ENCODE measurements at places on chromosomes 7 and 10.
A peak's percentile ranks its signal among the peaks of the same experiment; 100 is the strongest.

GRCh38 chr7:30755384-30756154 lies 3.6 kb downstream of the INMT start:
- DNase-seq: no peak

- DNase-seq: no peak
Observed at GRCh38 chr10:90205340-90205739, 503.9 kb downstream of the KIF20B start.

GRCh38 chr7:157593541-157593940 lies 256.7 kb downstream of the DNAJB6 start:
- no peak for DNase-seq

- DNase-seq: no peak
Observed at GRCh38 chr10:73955719-73956118, 42.2 kb upstream of the VCL start.

GRCh38 chr7:35258868-35259522 lies 5.1 kb upstream of the TBX20 start:
- DNase-seq: no peak

- no peak for DNase-seq
Observed at GRCh38 chr10:14648946-14649345, 125.8 kb downstream of the FAM107B start.

DNA sequence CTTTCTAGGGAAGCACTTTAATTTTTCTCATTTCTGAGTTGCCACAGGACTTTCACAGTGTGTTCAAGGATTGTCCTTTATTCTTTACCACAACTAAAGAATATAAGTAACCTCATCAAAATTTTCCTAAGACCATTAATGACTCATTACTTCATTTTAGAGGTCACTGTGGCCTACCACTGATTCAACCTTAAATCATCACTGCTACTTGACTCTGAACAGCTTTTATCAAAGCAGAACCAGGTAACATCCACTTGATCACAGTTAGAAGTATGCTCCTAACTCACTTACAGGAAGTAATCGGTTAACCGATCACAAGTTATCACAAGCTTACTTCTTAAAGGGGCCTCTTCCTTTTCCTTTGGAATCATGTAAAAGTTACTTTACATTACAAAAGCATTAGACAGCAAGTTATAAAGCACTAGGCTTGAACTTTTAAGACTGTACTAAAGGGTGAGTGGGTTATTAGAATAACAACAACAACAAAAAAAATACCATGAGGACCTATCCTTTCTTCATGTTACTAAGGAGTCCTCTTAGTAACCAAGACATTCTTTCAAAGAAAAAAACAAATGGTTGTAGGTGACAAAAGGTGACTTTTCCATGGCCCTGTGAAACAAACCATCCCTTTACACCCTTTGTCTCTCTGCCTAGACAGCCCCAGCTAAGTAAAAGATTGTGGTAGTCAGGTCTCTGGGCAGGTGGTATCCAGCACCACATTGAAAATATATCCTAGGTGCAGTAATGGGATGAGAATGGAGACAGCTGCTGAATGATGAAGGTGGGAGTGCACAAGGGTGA lies 40.0 kb upstream of the PDK4 start:
- DNase-seq: no peak

DNA sequence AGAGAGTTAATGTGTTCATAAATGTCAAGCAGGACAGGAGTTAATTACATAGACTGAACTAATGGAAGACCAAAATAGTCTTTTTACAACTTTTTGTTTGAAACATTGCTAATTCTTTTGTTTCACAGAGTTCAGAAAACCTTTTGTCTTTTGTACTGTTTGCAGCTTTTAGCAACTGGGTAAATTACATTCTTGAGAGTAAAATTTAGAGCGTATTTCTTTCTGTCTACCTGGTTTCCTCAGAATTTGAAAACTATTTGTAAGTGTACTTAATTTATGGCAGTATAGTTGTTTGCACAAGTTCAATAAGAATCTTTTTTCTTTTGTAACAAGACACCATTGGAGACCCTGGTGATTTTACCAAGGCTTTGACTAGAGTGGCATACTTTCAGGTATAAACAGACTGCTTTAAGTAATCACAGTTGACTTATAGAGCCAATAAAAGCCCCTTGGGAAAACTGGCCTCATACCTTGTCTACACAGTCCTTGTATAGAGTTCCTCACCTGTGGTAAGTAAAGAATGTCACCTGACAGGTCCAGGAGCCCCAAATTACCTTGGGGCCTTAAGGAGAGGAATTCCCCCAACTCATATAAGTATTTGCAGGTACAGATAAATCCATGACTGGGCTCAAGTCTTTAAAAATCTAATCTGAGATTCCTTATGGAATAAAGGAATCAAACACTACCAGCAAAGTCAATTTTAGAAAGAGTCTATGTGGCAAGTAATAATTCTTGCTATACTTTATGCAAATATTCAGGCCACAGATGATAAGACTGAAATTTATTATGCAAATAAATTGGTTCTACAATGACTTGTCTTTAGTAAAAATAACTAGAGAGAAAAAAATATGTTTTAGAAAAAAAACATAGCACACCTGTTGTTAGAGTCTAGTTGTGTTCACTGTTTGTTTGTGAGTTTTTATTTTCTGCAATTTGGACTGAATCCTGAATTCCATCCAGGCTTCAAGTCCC lies 23.6 kb upstream of the CREB3L2 start:
- no peak for DNase-seq

GRCh38 chr10:15461353-15462108 lies 90.4 kb upstream of the FAM171A1 start:
- no peak for DNase-seq

DNA sequence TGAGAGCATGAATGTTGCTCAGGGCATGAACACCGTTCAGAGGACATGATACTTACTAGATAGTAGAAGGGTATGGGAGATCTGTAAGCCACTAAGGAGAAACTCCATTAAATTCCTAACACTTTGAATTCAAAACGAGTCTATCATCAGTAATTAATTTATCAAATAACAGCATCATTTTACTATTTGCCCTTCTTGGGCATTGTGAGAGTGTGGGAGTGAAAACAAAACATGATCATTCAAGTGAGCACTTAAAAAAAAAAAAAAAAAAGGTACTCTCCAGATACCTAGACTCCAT lies 20.5 kb upstream of the ASB15 start:
- no peak for DNase-seq

DNA sequence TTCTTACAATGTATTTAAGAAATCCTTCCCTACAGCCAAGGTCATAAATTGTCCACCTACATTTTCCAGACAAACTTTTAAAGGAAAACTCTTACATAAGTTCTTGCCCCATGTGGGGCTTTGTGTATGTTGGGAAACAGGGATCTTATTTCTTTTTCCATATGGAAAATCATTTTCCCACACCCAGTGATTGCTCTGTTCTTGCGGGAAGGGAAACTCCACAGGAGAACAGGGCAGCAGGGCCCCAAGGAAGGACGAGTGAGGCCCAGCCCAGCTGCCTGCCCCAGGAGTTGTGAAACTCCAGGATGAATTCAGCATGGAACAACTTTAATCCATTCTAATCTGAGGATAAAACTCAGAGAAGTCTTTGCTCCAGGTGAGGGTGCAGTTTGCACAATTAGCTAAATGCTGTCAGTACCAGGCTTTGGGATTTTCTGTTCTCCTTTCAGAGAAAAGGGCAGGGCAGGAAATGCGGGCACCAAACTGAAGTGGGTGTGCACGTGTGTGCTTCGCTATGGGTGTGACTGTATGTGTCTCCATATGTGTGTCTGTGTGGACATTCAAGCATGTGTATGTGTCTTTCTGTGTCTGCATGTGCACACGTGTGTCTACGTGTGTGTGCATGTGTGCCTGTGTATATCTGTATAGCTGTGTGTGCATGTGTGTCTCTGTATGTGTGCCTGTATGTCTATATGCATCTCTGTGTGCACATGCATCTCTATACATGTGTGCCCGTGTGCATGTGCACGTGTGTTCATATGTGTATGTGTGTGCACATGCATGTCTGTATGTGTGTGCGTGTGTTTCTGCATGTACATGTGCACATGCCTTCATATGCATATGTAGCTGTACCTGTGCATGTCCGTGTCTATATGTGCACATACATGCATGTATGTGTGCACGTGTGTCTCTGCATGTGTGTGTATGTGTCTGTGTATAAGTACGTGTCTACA lies 102.0 kb upstream of the FAM20C start:
- DNase-seq: no peak

GRCh38 chr10:103700436-103700715 lies 155.0 kb downstream of the SH3PXD2A start:
- no peak for DNase-seq

- peak; percentile 99 for DNase-seq
Observed at GRCh38 chr7:139359366-139360209, at the start of gene LUC7L2. Gene LUC7L2 (plus strand): TSS chr7:139359894. CDS start chr7:139360262, 368 bp downstream.

DNA sequence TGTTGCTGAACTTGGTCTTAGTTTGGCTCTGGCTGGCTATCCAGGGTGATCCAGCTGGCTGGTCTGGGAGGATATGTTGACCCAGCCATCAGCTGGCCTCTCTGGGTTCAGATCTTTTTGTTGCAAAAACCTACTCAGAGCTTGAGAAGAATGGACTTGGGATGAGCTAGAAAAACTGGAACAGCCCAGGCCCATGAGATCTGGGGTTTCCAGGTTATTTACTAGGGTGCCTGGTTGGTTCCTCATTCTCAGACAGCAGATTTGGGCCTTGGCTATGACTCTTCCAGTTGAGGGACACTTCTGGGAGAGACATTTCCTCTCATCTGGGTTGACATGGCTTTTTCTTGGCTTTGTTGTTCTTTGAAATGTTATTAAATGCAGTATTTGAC lies 116.6 kb downstream of the ADCY1 start:
- no peak for DNase-seq

GRCh38 chr10:124644771-124645415 lies 99.3 kb downstream of the FAM53B start:
- DNase-seq: no peak

DNA sequence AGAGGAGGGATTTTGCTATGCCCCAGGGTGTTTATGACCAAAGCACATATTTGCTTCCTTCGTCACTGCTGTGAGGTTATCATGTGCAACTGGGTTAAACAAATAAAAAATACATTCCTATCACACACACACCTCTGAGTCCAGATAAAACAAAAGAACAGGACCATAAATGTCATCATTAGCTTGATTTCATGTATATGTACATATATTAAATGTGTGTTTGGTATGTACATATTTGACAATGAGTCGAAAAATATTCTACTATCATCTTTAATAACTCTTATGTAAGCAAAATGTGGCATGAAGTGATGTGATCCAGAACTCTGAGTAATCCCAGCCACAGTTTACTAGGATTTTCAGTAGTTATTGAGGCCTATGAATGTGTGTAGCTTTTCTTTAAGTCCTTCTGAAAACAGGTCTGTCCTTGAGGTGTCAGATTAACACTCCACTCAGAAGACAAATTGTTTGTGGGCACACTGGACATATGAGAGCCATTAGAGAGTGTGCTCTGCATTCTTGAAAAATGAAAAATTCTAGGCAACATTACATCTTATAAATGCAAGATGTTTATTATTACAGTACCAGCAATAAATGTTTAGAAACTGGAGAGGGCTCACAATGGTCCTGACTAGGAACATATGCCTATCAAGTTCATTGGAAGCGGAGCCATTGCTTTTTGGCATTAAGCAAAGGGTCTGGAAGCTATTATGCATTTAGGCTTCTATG lies 335.1 kb upstream of the SEMA3A start:
- no peak for DNase-seq

GRCh38 chr7:157713591-157713990 lies 376.8 kb downstream of the DNAJB6 start:
- no peak for DNase-seq

DNA sequence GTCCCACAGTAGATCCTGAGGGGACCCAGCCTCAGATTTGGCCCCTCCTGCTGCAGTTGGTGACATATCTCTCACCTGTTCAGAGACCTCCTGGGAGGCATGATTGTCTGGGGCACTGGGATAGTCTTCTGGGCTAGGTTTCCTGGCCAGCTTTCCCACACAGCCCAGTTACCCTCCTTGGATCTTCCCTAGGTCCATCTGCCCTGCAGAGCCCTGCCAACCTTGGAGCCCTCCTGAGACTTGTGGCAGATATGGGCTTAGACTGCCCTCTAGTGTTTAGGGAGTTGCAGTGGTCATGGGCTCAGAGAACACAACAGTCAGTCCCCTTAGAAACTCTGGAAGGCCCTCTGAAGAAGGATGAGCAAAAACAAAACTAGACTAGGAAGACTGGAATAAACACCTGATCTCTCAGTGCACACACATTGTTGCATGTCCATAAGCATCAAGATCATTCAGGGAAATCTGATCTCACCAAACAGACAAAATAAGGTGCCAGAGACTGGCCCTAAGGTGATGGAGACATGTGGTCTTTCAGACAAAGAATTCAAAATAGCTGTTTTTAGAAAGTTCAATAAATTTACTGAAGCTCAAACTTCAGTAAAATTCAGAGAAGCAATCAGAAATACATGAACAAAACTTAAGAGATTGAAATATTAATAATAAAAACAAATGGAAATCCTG lies 324.6 kb downstream of the ATRNL1 start:
- no peak for DNase-seq

DNA sequence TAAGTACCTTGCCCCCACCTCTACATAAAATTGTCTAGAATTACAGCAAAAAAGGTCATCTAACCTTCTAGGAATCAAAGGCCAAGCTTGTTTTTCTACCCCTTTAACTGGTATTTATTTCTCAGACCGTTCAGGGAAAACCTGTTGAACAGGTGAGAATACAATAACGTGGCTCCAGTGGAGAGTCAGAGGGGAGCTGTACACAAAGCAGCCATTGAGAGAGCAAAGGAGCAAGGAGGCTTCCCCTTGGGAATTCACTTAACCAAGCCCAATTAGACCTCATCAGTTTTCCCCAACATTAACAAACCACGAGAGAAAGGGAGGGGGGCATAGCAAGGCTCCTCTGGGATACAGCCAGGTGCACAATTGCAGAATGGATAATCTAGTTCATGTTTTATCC lies 101.9 kb downstream of the ELMO1 start:
- DNase-seq: no peak

- no peak for DNase-seq
Observed at GRCh38 chr10:13890233-13891127, 303.7 kb downstream of the PRPF18 start.

DNA sequence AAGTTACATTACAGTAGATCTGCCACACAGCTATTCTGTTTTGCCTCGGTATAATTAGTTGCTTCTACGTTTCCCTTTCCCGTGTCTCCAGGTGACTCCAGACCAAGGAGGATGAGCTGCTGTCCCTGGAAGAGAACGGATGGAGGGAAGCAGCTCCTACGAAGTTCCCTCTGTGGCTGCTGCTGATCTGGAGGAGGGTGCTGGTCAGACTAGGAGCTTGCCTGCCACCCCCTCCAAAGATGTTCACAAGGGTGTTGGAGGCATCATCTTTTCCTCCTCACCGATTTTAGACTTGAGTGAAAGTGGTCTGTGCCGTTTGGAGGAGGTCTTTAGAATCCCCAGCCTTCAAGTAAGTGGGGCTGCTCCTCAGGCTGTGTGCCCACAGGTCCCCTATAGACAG lies 1.4 kb downstream of the LRRC27 start:
- DNase-seq: no peak

Measured in stimulated activated CD8-positive, alpha-beta memory T cell treated with anti-CD3 and anti-CD28 coated beads, Interleukin-2, amount 100 ng/mL, for 1 hour (primary cell).